Left lung (tissue), 14 donors: ENCODE measurements at places on chromosomes 16 and 17. TPM values are rescaled to one million over a fixed set of nuclear protein-coding genes. Genes with fewer than 3 reads are reported as not detected.
A peak's percentile ranks its signal among the peaks of the same experiment; 100 is the strongest.

KNOP1 gene
- polyA plus RNA-seq = 31.7 TPM

TEX19 gene
- not detected for polyA plus RNA-seq

ESRP2 gene
- 45.7 TPM for polyA plus RNA-seq

C17orf58 gene
- polyA plus RNA-seq = 14.4 TPM

TMEM208 gene
- polyA plus RNA-seq = 25.9 TPM

NUPR1 gene
- polyA plus RNA-seq = 31.3 TPM

DNA sequence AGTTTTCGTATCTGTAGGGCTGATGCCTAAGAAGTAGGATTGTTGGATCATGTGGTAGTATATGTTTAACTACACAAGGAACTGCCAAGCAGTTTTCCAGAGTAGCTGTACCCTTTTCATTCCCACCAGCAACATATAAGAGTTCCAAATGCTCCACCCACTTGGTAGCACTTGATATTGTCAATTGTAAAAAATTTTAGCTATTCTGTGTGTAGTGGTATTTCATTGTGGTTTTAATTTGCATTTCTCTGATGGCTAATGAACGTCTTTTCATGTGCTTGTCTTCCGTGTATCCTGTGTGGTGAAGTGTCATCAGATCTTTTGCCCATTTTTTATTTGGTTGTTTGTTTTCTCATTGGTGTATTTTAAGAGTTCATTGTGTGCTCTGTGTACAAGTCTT is 69.7 kb downstream of the TANC2 start:
- no peak for DNase-seq

- no peak for DNase-seq
These were observed 274.3 kb upstream of the XYLT1 start for GRCh38 chr16:17744921-17745572.

DNA sequence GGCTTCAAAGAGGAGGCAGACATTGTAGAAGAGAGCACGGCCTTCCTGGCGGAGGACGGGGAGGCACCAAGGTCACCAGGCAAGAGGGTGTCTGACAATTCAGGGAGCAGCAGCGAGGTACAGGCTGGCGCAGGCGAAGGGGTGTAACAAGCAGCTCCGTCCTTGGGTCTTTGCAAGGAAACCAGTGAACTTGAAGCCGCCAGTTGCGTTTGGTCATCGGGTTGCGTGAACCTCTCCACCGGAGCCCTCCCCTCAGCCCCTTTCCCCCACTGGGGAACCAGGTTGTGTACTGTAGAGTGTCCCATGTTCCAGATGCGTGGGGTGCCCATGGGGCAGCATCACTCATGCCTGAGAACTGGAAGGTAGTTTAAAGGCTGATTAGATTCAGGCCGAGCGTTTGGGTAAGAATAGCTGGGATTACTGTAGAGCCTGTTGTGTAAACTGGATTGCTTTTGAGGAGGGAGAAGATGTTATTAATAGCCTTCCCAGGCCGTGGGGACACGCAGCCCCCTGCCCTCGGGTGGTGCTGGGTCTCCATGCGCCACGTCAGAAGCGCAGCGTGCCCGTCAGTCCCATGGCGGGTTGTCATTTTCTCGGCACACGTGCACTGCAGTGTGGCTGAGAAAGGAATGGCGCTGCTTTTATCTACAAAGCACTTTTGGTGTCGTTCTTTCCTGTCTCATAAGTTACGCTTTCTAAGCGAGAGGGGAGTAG is 2.5 kb downstream of the MRPL12 start:
- no peak for DNase-seq

DNA sequence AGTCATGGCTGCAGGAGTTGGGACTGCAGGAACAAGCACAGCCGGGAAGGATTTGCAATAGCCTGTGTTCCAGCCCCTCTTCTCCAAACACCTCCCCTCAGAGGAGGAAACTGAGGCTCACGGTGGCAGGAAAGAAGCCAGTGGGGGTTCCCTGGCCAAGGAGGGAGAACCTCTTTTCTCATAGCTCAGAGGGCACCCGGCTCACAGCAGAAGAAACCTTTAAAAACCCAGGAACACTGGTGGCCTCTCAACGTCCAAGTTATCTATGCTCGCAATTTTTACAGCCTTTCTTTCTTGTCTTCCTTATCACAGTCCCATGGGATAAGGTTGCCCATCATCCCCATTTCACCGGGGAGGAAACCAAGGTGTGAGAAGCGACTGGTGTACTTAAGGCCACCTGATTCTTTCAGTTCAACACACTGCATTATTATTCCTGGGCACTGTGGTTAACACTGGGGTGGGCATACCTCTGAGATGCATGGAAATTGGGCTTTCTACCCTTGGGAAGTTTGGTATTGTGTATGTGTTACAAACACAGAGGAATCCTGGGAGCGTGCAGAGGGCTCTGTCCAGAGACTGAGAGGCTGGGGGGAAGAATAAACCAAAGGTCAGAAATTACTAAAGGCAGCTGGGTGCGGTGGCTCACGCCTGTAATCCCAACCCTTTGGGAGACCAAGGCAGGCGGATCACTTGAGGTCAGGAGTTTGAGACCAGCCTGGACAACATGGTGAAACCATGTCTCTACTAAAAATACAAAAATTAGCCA is 791 bp upstream of the ZNF629 start:
- no peak for DNase-seq

DNA sequence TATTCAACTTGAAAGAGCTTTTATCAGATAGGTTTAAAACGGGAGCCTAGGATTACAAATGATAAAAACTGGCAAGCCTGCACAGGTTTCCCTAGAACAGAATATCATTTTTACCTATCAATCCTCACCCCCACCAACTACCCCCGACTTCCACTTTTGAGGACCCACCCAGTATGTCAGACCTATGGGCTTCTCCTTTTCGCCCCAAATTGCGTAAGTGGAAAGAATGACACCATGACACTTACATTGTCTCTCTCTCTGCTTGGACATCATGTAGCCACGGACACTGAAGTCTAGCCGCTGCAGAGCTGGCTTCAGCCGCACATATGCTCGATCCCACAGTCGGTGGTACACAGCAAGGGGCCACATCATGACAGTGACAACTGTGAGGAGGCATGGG is 7.4 kb upstream of the PSMC3IP start:
- no peak for DNase-seq

DNA sequence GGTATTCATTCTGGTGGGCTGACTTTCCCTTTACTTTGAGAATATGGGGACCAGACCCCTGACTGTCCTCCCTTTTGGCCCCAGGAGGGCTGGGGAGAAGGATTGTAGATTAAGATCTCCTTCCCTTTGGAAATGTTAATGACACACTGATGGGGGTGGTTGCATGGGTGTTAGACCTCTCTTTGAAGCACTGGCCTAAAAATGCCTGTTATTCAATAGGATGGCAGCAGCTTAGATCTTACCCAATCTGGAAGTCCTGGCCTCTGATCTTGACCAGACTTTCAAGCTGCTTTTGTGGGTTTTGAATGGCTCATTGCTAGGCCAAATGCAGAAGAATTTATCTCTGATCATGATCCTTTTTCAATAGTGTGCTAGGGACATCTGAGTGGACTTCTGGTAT is 25.7 kb downstream of the MAP3K3 start:
- DNase-seq = no peak

DNA sequence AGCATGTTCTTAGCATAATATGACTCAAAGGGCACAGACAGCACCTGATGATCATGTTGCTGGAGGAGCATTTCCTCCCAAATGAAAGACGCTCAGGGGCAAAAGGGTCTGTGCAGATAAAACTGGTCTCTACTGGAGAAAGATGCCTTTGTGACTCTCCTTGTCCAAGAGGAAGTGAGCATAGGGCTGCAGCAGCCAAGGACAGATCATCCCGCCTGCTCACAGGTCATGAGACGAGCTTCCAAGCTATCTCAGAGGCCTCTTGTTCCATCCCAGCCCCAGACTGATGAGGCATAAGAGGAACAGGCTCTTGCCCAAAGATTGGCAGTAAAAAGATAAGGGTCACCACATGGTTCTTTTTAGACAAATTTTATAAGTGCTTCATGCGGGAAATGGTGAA is 141.8 kb downstream of the KATNIP start:
- no peak for DNase-seq

GRCh38 chr17:82014432-82014831 is 8.2 kb downstream of the CENPX start:
- no peak for DNase-seq

DNA sequence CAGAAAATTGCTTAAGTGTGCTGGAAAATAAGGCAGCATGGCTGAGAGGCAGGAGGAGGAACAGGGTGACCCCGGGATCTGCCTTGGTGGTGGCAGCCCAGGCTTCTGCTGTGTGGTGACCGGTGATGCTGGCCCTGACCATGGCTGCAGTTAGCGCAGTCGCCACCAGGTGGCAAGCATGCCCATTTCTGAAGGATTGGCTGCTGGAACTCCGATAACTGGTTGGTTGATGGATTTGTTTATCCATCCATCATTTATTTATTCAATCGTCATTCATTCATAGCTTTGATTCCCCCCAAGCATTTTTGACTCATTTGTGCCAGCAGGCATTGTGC is 29.1 kb upstream of the ITGA3 start:
- DNase-seq = peak; percentile 93

- no peak for DNase-seq
These were observed 12.1 kb downstream of the SGSH start for GRCh38 chr17:80208050-80208449.

- DNase-seq = no peak
These were observed 125.8 kb downstream of the DYNLRB2 start for GRCh38 chr16:80666378-80667250.

DNA sequence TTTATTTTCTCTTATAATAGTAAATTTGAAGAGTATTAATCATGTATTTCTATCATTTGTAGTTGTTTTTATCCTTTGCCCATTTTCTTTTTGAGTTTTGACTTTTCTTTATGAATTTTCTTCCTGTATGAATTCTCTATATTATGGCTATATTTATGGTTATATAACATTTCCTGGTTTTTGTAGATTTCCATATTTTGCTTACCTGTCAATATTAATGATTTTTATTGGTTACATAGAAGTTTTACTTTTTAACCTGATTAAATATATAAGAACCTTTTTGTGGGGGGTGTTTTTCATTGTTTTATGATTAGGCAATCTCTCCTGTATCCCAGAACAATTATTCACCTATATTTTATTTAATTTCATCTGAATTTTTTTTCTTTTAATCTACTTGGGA is 93.2 kb downstream of the AATF start:
- no peak for DNase-seq

GRCh38 chr16:2056681-2057407 is 9.1 kb downstream of the TSC2 start:
- DNase-seq = no peak

DNA sequence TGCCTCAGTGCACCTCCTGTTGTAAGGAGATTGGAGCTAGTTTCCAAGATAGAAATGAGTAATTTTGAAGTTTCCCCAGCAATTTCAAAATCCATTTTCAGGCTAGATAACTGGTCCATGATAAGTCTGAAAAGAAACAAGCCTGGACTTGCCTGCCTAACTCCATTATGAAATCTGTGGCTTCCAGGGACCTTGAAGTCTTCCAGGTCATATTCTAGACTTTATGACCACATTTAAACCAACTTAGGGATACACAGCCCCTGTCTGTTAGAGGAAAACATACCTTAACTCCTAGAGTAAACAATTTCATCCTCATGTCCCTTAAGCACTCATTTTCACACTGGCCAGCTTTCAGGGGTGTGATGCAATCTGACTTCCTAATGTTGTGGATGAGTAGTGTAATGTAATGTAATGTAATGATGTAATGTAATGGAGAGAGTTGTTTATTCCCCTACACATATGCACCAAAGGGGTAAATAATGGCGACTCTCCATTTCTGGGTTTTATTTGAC is 96.7 kb upstream of the FAM20A start:
- DNase-seq = peak; percentile 46
